ENCODE measurements at places on chromosomes 16 and 17.

DNA sequence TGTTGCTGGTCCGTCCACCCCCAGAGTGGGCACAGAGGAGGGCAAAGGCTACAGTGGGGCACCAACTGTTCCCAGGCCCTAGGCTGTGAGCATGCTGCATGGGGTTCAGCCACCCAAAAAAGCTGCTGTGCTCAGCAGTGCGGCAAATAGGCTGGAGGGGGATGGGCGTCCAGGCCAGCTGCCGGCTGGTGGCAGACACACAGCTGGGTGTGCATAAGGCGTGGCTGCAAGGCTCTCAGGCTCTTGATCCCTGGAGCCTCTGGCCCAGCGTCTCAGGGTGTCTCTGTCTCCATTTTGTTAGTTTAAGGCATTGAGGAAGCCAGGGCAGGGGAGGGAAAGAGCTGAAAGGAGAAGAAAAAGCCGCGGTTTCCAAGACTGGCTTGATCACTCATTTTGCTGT is 8.8 kb downstream of the RPL19 start:
- DNase-seq = no peak

- no peak for DNase-seq
Measured at GRCh38 chr17:43434902-43435319, 36.1 kb downstream of the ARL4D start.

DNA sequence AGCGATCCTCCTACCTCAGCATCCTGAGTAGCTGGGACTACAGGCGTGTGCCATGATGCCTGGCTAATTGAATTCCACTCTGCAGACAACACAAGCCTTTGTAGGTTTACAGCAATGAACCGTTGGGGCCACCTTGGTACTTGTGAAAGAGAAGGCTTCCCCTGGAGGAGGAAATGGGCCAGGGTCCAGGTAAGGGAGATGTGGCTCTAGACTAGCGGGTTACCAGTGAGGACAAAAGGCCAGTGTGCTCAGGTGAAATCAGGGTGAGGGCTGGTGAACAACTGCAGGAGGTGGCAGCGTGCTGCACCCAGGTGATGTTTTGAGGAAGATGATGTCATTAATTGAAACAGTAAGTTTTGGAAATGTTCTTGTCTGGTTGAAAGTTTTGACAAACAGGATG is 6.7 kb downstream of the SDR42E1 start:
- no peak for DNase-seq

GRCh38 chr17:72829883-72830282 is 262.6 kb downstream of the SLC39A11 start:
- DNase-seq = no peak

DNA sequence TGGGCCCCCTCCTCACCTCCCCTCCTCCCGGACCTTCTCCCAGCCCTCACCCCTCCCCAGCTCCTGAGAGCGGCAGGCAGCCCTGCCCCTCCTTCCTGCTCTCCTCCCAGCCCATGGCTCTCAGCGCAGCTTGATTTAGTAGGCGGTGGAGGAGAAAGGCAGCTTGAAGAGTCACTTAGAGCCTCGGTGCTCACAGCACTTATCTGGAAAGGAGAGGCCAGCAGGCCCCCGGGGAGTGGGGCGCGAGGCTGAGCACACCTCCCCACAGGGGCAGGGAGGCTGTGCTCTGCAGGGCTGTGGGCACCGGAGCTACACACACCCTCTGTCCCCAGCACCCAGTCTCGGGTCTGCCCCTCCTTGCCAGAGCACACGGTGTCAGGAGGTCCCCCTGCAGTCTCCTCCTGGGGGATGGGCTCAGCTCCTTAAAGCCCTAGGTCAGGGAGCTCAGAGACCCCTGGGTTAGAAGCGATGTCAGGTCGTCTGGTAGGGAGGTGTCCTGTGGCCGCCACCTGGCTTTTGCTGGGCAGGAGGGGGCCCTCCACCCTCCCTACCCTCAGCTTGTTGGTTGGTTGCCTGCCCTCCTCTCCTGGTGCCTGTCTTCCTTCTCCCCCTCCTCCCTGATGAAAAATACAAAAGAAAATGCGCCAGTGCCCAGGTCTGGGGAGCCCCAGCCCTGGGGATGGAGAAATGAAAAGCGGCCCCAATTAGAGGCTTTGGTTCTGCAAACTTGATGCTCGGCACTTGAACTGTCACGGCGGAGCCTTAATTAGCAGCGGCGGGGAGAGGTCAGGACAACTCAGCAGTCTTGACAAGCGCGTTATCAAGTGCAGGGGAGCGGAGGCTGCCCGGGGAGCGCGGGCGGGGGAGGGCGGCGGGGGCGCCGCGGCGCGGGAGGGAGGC is 151.1 kb upstream of the GSE1 start:
- DNase-seq = no peak

DNA sequence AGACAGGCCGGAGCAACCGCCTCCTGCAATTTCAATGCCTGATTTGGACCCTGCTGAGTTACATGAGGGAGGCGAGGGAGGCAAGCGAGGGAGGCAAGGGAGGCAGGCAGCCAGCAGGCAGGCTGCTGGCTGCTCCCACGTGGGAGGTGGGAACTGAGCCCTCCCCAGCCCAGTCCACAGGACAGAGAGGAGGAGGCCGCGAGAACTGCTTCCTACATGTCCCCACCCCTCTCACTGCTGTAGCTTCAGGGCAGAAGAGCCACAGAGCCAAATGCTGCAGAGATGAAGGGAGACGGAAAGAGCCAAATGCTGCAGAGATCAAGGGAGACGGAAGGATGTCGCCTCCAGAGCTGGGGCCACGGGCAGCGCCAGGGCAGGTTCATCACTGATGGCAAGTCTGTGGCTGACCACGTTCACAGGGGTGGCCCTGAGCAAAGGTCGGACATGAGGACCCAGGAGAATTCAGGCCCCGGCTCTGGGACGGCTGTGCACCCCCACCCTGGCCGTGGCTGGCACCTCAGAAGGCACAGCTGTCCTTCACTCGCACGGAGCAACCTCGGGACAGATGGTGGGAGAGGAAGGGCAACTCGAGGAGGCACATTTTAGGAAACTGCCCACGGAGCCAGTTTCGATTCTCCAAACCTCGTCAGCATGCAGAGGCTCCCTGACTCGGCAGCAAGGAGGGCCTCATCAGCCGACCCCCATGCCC is 21.5 kb downstream of the RPH3AL start:
- no peak for DNase-seq

DNA sequence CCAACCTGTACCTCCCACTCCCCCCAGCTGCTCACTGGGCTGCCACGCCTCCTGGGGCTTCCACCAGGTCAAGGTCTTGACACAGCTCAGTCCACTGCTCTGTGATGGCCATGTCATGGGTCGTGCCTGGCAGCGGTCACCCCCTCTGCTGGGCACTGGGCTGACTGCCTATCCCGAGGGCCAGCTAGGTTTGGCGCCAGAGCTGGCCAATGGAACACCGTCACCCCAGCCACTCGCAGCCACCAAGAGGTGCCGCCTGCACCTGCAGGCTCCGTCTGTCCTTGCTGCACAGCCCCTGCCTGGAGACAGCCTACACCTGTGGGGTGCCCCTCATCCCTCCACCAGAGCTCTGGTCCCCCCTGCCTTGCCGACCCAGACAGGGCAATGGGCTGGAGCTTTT is 4.5 kb upstream of the RAB40C start:
- DNase-seq = no peak

- DNase-seq = no peak
Measured at GRCh38 chr16:68331879-68332410, 21.1 kb downstream of the PRMT7 start.

GRCh38 chr17:29240968-29241963 is 5.4 kb upstream of the CRYBA1 start:
- no peak for DNase-seq

GRCh38 chr17:6800422-6801027 is 24.5 kb downstream of the FBXO39 start:
- DNase-seq = no peak

GRCh38 chr16:83951544-83951943 is 1.5 kb upstream of the OSGIN1 start:
- DNase-seq = no peak

DNA sequence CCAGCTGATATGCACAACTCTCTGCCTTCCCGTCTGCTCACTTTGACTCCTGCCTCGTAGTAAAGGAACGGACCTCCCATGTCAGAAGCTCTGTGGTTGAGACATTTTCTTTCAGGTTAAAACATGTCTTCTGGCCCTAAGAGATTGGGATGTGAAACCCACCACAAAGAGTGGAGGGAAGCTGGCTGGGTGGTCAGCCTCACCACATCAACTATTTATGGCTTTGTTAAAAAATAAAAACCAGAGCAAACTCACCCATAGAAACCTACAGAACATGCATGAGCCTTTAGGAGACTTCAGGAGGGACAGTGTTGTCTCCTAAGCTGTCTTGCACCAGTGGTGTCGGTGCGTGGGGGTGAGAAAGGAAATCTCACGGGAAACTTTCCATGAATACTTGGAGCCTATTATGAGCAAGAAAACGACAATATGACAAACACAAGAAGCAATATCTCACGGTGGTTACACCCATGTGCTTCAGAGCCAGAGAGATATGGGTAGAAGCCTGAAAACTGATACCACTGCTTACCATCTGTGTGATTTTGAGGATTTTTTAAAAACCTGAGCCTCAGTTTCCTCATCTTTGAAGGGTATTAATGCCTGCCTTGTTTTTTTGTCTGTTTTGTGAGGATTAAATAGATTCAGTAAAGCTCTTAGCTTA is 61.7 kb upstream of the XYLT1 start:
- no peak for DNase-seq

- DNase-seq = no peak
Measured at GRCh38 chr16:9625122-9625521, 533.7 kb downstream of the HAPSTR1 start.

- DNase-seq = no peak
Measured at GRCh38 chr17:50953831-50954601, 87.9 kb upstream of the TOB1 start.

GRCh38 chr17:32739722-32740121 is 137.2 kb downstream of the MYO1D start:
- no peak for DNase-seq

- no peak for DNase-seq
Measured at GRCh38 chr16:13938480-13938879, 18.5 kb downstream of the ERCC4 start.

DNA sequence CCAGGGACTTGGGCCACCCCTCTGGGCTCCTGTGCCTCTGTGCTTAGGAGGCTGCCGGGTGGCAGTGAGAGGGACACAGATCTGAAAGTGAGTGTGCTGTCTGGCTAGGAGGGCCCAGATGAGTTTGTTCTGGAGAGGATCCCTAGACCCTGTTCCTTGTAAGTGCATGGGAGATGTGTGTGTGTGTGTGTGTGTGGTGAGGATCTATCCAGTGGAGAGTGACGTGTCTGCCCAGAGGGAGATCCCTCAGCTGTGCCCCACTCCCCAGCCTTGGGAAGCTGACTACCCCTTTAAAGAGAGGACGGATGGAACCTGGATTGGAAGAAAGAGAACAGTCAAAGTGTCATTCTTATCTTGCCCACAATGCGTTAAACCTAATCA is 25.5 kb upstream of the CDC42EP4 start:
- no peak for DNase-seq

- DNase-seq = no peak
Measured at GRCh38 chr17:75242461-75243042, 18.9 kb downstream of the GGA3 start.

GRCh38 chr16:19583665-19584300 is 28.3 kb downstream of the VPS35L start:
- no peak for DNase-seq

DNA sequence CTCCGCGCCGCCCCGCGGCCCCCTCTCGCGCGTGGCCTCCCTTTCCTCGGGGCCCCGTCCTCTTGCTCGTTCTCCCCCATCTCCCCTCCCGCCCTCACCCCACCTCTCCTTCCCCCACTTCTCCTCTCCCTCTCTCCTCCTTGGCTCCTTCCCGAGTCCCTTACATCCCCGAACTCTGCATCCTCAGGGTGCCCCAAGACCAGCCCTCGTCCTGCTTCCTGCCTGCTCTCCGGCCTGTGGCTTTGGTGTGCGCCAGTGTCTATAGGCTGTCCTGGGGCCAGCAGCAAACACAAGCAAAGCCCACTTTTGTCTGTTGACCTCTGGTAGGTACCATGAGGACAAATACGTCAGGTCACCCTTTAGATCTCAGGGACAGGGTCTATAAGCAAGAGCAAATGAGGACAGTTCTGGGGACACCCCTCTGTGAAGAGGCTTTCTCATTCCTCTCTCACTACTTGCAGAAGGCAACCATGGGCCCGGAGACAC is 284 bp upstream of the COPZ2 start:
- no peak for DNase-seq

DNA sequence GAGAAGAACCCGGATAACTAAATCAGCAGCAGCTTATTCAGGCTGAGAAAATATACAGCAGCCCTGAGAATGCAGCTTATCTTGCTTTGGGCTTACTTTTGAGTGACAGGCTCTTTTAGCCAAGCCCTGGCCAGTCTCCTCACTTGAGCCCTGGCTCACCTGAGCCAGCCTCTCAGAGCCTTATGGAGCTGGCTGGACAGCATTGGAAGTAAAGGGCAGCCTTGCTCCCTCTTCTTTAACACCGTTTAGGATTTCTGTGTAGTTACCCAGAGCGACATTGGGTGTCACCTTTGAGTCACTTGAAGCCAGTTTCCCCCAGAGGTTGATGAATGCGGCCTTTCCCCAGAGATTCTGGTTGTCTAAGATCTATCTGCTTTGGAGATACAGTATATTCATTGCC is 7.7 kb upstream of the NPIPB2 start:
- DNase-seq = no peak

DNA sequence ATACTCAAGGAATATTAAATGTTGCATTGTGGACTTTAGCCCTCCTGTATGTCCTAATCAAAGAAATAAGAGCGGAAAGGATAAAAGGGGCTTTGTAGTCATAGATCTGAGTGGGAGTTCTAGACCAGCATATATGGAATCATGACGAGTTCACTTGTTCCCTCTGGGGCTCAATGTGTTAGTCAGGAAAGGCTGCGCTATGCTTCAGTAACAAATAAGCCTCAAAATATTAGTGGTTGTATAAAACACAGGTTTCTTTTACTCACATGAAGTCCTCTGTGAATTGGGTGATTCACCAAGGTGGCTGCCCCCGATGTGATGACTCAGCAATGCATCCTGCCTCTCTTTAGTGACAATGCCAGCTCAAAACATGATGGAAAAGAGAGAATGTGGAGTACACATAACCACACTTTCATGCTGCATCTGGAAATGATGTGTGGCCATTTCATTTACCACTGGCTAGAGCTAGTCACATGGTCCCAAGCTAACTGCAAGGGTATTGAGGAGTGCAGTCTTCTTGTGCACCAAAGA is 63.3 kb upstream of the IRX5 start:
- DNase-seq = no peak

GRCh38 chr17:32719689-32720088 is 157.2 kb downstream of the MYO1D start:
- no peak for DNase-seq

DNA sequence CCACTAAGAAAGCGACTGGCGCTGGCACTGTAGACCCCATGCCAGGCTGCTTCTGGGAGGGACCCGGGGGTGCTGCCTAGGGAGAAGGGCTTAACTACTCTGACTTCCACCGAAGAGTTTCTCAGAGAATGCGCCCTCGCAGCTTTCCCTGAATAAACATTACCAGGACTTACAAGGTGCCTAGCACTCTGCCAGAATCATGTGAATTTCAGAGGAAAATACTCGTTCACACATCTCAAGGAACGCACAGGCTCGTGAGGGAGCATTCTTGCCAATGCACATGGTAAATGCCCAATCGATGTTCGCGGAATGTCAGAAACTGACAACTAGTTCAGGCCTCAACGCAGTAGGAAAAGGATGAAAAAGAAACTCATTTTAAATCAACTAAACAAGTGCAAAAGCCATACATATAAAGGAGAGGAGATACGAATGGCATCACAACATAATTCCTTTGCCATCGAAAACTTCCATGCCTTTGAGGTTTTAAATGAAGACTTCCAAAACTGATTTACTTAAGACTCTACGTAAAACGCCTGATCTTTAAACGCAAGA is 999 bp downstream of the CMC2 start:
- DNase-seq = no peak

Measured in activated CD4-positive, CD25-positive, alpha-beta regulatory T cell (primary cell).